CD8-positive, alpha-beta memory T cell (primary cell): ENCODE measurements at places on chromosomes 3 and 15. TPM values are rescaled to one million over a fixed set of nuclear protein-coding genes. Genes with fewer than 3 reads are reported as not detected.
A peak's percentile ranks its signal among the peaks of the same experiment; 100 is the strongest.

The SPINK8 gene
- total RNA-seq, result not detected

DNA sequence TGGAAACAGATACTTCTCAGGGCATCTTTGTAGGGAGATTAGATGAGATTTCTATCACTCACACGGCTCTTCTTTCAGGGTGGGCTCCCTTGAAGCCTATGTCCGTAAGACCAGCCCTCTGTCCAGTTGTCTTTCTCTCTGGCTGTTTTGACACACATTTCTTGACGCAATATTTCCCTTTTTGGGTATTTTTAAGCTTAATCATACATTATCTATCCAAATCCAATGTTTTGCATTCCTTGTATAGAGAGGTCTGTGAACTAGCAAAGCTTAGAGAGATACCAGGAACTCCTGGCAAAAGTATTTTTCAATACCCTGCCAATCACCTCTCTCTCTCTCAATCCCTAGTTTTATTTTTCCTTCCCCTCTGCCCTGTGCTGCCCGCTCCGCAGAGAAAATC lies 79.3 kb downstream of the EOMES start:
- peaks cover 21% of the 10 kb centered on the region for H3K4me1 ChIP-seq
- no peak overlapping the region for H3K4me3 ChIP-seq
- H3K27ac ChIP-seq, result no peak overlapping the region
- no peaks in the 10 kb centered on the region for H3K36me3 ChIP-seq
- H3K27me3 ChIP-seq, result no peaks in the 10 kb centered on the region
- no peak for DNase-seq

The KCNH8 gene
- total RNA-seq, result not detected

DNA sequence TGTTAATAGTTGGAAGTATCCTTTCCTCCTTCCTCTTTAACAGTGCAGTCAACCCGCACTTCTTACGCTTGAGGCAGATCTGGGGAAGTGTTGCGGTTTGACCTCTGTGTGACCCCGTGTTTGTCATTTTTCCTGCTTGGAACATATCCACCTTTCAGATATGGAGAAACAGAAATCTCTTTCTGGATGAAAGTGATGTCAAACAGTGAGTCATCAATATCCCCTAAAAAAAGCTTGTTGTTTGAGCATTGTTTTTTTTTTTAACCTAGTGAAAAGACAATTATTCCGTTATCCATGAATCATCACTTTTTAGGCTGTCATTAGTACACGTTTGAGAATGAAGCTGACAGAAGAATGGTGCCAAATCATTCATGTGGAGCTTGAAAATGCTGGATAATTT lies 293.7 kb downstream of the ARPP21 start:
- no peak overlapping the region for H3K4me3 ChIP-seq
- H3K36me3 ChIP-seq, result no peaks in the 10 kb centered on the region
- no peaks in the 10 kb centered on the region for H3K27me3 ChIP-seq
- no peak overlapping the region for H3K27ac ChIP-seq
- DNase-seq, result no peak
- H3K4me1 ChIP-seq, result no peaks in the 10 kb centered on the region

DNA sequence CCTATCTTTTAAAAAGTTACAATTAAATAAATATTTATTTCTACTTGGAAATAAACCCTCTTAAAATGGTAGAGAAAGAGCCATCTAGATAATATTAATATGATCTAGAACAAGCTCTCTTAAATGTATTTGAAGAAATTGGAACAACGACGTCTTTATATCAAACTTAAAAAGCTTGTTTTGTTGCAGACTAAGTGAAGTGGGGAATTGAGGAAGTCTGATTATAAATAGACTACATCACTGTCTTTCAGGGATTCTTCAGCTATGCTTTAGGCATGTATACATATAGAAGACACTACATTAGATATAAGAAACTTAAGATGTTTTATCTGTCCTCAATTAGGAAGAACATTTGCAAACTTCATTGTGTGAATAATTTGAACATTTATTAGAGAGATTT lies 1.8 kb downstream of the BCHE start:
- H3K27ac ChIP-seq, result no peak overlapping the region
- DNase-seq, result no peak
- no peaks in the 10 kb centered on the region for H3K27me3 ChIP-seq
- H3K4me3 ChIP-seq, result no peak overlapping the region
- no peaks in the 10 kb centered on the region for H3K36me3 ChIP-seq

GRCh38 chr3:141553055-141553454 lies 66.2 kb downstream of the RASA2 start:
- peaks cover 71% of the 10 kb centered on the region for H3K4me1 ChIP-seq
- H3K27ac ChIP-seq, result no peak overlapping the region
- H3K4me3 ChIP-seq, result no peak overlapping the region

GRCh38 chr15:43134157-43134635 lies 810 bp downstream of the TMEM62 start:
- peak overlapping the region; percentile 79 for H3K27ac ChIP-seq

The SOX14 gene
- not detected for total RNA-seq

- peaks cover 8% of the 10 kb centered on the region for H3K27me3 ChIP-seq
- H3K4me3 ChIP-seq, result no peak overlapping the region
- H3K27ac ChIP-seq, result no peak overlapping the region
- DNase-seq, result no peak
- no peaks in the 10 kb centered on the region for H3K4me1 ChIP-seq
These were observed 38.5 kb downstream of the DNAJB8 start for GRCh38 chr3:128427872-128428822.

DNA sequence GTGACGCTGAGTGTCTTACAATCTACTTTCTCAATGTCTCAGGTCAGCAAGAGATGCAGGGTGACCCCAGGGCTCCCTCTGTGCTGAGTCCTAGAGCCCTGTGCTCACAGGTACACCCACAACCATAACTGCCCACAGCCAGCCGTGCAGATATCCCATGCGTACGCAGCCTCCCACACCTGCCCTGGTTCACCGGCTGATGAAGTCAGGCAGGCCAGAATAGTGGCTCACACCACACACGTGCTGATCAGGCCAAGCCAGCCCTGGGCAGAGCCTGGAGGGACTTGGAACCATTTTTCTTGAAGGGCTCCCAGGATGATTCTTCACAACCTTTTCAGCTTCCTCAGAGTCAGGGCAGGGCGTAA lies 63.6 kb upstream of the RPL32 start:
- no peaks in the 10 kb centered on the region for H3K27me3 ChIP-seq
- no peak overlapping the region for H3K4me3 ChIP-seq
- H3K27ac ChIP-seq, result no peak overlapping the region
- no peak for DNase-seq
- no peaks in the 10 kb centered on the region for H3K4me1 ChIP-seq

DNA sequence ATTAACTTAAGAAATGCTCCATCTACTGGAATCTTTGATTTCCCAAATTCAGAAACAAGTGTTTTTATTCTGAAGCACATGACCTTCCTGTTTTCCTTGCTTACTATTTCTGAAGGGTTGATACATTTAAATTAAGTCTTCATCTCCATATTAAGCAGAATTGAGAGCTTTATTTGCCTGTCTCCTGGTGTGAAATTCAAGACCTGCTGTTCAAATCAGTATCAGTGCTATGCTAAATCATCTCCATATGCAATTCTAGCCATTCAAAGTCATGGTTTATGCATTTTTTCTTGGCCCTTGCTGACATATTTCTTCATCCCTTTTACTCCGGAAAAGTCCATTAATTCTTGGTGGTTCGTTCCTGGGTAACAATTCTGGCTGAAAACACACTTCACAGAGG lies 195.4 kb downstream of the ATP8B4 start:
- H3K4me1 ChIP-seq, result no peaks in the 10 kb centered on the region
- DNase-seq, result no peak
- no peaks in the 10 kb centered on the region for H3K36me3 ChIP-seq
- no peak overlapping the region for H3K4me3 ChIP-seq
- no peak overlapping the region for H3K27ac ChIP-seq

GRCh38 chr3:65854606-65855304 lies 184.0 kb downstream of the MAGI1 start:
- no peaks in the 10 kb centered on the region for H3K4me1 ChIP-seq
- no peaks in the 10 kb centered on the region for H3K36me3 ChIP-seq
- H3K27me3 ChIP-seq, result no peaks in the 10 kb centered on the region
- DNase-seq, result no peak
- H3K27ac ChIP-seq, result no peak overlapping the region

- no peaks in the 10 kb centered on the region for H3K27me3 ChIP-seq
- peaks cover 17% of the 10 kb centered on the region for H3K4me1 ChIP-seq
- H3K27ac ChIP-seq, result no peak overlapping the region
- no peaks in the 10 kb centered on the region for H3K36me3 ChIP-seq
These were observed 16.4 kb downstream of the APBA2 start for GRCh38 chr15:28901987-28902745.

The DAZL gene
- total RNA-seq, result 0.18 TPM

GRCh38 chr3:169998668-169999131 lies 32.1 kb downstream of the SEC62 start:
- peaks cover 16% of the 10 kb centered on the region for H3K4me1 ChIP-seq
- H3K27me3 ChIP-seq, result no peaks in the 10 kb centered on the region
- no peaks in the 10 kb centered on the region for H3K36me3 ChIP-seq
- no peak for DNase-seq
- H3K4me3 ChIP-seq, result no peak overlapping the region

The MRAS gene
- 0.38 TPM for total RNA-seq

The SLC22A14 gene
- not detected for total RNA-seq

- H3K27me3 ChIP-seq, result no peaks in the 10 kb centered on the region
- H3K4me1 ChIP-seq, result no peaks in the 10 kb centered on the region
- H3K27ac ChIP-seq, result no peak overlapping the region
- DNase-seq, result no peak
- no peak overlapping the region for H3K4me3 ChIP-seq
- no peaks in the 10 kb centered on the region for H3K36me3 ChIP-seq
These were observed 73.1 kb downstream of the WDR76 start for GRCh38 chr15:43899928-43900327.

GRCh38 chr3:47041114-47041513 lies 61.6 kb downstream of the NBEAL2 start:
- H3K4me3 ChIP-seq, result no peak overlapping the region
- no peaks in the 10 kb centered on the region for H3K27me3 ChIP-seq
- DNase-seq, result no peak
- H3K36me3 ChIP-seq, result peaks cover 34% of the 10 kb centered on the region

DNA sequence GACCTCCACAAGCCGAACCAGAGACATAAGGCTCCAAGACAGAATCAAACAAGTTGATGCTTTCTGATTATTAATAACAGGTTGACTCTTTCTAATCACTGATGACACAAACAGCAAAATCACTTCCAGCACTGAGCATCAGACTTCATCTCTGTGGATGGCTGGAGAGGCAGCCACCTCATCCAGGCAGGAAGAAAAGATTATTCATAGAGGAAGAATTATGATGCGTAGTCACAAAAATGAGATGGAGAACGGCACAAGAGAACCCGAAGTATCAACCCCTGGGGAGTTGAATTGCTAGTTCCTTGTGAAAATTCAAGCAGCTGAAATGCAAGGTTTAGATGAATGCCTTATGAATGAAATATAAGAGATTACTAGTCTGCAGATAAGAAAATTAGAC lies 49.9 kb upstream of the LMCD1 start:
- no peak overlapping the region for H3K27ac ChIP-seq
- no peaks in the 10 kb centered on the region for H3K4me1 ChIP-seq
- H3K36me3 ChIP-seq, result no peaks in the 10 kb centered on the region
- no peaks in the 10 kb centered on the region for H3K27me3 ChIP-seq
- DNase-seq, result no peak

DNA sequence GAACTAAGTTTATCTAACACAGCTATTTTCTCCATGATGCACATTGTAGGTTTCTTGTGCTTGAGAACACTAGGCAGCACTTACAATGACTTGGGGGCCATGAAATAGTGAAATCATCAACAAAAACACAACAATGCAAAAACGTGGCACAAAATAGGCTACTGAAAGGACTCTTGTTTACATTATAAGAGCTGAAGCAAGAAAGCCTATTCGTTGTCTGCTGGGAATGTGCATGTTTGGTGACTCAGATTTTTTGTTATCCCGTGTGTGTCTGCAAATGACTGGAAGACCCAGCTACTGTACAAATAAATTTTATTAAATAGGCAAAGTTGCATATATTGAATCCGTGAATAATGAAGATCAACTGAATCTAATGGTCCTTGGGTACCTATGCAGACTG lies 85.0 kb downstream of the TCF12 start:
- no peaks in the 10 kb centered on the region for H3K27me3 ChIP-seq
- no peaks in the 10 kb centered on the region for H3K4me1 ChIP-seq
- no peak overlapping the region for H3K27ac ChIP-seq
- no peak for DNase-seq
- no peak overlapping the region for H3K4me3 ChIP-seq

DNA sequence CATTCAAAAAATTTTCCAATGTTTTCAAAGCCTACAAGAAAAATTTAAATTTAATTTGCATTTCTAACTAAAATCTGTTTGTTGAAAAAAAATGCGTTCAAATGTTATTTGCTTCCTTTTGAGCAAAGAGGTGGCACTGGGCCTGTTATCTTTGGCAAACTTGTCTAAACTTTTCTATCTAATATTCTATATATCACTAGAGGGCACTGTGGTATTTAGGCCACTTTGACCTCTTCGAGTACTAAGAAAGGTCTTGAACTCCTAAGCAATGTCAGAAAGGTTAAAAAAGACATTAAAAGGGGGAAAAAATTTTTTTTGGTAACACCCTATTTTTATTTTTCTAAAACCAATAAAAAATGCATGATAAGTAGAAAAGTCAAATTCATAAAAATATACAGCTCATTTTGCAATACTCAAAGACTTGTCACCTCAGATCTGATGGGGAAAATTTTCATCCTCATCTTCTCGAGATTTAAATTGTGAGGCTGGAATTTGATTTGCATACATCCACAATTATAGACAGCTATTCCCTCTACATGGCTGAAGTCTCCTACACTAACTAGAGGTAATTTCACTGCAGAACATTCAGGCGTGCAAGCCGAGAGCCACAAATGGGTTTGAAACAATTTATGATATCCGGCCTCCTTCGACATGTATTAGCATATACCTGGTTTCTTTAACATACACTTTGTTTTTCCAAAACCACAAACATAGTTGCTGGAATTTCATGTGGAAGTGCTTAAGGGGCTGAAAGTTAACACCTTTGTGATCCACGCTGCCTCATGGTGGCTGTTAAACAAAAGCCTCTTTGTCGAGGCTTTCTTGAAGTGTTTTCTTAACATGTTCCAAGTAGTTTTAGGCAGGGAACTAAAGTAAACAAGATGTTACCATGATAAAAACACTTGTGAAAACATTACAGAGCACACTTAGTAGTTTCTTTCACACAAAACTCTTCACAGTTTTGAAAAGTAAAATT lies 576.4 kb downstream of the FOXP1 start:
- DNase-seq, result no peak
- peaks cover 55% of the 10 kb centered on the region for H3K4me1 ChIP-seq
- H3K27me3 ChIP-seq, result no peaks in the 10 kb centered on the region
- H3K36me3 ChIP-seq, result no peaks in the 10 kb centered on the region
- no peak overlapping the region for H3K27ac ChIP-seq

The SI gene
- total RNA-seq, result not detected

The GOLIM4 gene
- 7.2 TPM for total RNA-seq

- DNase-seq, result no peak
- H3K4me3 ChIP-seq, result no peak overlapping the region
- H3K4me1 ChIP-seq, result peaks cover 21% of the 10 kb centered on the region
- H3K27me3 ChIP-seq, result no peaks in the 10 kb centered on the region
- H3K36me3 ChIP-seq, result no peaks in the 10 kb centered on the region
These were observed 26.2 kb upstream of the IL20RB start for GRCh38 chr3:136931606-136932005.

The GOLGA8Q gene
- total RNA-seq, result not detected

- H3K27ac ChIP-seq, result no peak overlapping the region
- no peak for DNase-seq
These were observed 64.0 kb downstream of the CHST2 start for GRCh38 chr3:143183665-143183964.
